ENCODE measurements at places on chromosomes 1 and 21.

DNA sequence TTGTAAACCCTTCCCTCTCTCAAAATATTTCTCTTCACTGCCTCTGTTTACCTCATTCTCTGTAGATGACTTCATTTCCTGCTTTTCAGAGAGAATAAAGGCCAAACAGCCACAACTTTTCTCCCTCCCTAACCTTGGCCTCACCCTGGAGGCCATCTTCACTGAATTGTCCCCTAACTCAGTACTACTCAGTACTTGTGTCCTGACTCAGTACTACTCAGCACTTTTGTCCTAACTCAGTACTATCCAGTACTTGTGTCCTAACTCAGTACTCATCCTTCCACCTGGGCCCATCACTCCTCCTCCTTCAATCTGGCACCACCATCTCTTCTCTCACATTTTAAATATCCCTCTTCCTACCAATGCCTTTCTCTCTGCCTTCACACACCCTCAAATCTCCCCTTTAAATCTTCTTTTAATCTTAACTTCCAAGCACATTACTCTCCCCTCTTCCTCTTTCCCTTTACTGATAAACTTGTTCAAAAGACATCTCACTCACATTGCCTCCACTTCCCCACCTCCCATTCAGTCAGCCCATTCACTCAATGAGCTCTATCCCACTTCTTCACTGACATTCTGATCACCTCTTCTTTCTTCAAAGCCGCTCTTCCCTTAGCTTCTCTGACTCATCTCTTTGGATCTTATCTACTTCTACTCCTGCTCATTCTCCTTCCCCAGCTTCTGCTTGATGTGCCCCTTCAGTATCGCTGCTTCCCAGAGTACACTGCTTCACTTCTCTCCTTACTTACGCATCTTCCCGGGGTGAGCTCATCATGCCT is 121.4 kb downstream of the RNF220 start:
- DNase-seq = no peak

DNA sequence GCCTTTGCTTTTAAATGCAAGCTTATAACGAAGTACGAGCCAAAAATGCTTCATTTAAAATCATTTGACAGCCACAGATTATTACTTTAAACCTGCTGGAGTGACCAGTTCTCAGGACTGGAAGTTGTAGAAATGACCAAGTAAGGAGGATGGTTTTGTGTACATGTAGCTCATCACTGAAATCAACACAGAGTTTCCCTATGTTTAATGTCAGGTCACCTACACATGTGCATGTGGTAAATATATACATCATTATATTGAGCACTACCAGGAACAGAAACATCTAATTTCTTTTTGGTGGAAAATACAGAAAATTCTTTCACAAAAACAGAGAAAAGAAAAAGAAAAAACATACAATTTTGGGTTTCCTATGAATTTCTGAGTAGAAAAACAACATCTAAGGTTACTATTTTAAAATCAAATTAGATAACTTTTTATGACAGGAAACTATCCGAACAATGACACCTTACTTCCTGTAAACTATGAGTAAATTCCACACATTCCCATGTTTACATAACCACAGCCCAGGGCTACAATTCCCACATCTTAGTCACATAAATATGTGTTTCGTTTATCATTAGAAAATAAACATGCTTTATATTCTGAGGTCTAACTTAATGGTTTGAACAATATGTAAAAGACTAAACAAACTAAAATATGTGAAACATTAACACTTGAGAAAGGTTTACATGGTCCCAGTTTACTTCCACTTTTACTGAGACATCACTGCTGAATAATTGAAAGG is 73.6 kb downstream of the ZNF281 start:
- peak; percentile 67 for DNase-seq

GRCh38 chr1:154698320-154699096 is 90.5 kb upstream of the ADAR start:
- no peak for DNase-seq

DNA sequence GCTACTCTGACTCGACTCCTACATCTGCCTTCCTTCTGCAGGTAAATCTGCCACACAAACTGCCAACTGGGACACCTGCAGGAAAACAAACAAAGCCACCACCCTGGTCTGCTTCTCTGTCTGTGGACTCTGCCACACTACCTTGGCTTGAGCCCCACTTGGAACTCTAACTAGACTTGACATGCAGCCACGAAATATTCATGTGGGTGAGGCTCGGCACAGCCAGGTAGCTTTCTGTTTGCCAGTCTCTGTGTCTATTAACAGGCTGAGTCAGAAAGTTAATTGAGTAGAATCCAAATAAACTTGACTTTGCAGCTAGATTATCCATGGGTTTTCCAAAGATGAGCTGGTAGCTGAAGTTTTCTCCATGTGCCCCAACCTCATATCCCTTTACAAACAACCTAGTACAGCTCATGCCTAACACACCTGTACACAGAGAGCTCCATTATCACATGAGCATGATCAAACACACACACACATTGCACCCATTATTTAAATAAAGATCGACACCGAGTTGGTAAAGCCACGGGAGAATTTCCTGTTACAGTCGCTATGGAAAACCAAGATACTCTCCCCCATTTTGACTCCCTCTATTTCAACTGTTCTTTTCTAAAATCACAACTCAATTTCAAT is 808 bp downstream of the C1orf116 start:
- DNase-seq = no peak

DNA sequence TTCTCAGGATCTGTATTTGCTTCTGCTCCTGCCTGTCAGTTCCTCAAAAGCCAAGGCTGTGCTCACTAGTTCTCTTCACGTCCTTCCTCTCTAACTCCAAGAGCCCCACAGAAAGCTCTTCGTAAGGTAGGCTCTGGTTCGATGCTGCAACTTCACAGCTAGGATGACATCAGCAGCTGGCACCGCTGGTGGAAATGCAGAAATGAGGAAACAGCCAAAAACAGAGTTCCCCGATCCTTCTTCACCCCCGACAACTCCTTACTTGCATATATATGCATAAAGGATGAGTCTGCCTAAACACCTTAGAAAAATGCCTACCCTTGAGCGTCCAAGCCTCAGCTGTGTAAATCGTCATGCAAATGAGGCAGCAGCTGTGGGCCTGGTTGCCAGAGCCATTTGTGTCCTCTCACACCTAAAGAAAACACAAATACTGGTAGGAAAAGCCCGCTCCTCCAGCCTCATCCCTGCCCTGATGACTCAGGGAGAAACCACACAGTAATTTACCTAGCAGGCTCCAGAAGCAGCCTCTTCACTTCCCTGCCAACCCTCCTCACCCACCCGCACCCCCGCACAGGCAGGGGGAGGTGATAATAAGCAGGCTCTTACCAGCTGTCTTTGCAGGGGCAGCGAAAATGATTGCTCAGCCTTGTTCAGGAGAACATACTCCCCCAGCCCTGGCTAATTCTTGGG is 28.2 kb downstream of the BATF3 start:
- DNase-seq = peak; percentile 49

- DNase-seq = peak; percentile 71
These were observed 132.4 kb downstream of the EDEM3 start for GRCh38 chr1:184622136-184622823.

GRCh38 chr1:27872059-27872801 is at the start of gene THEMIS2:
Gene THEMIS2 (plus strand): TSS chr1:27872544. CDS start chr1:27872572, 28 bp downstream.
- DNase-seq = peak; percentile 50
